ENCODE measurements at places on chromosomes 12 and 14.

- DNase-seq, result no peak
Measured at GRCh38 chr14:21712036-21712435, 38.4 kb upstream of the OR4E1 start.

- no peak for DNase-seq
Measured at GRCh38 chr12:48572326-48572725, 2.5 kb upstream of the LALBA start.

- no peak for DNase-seq
Measured at GRCh38 chr12:67826946-67827720, 162.1 kb upstream of the IFNG-AS1 start.

- DNase-seq, result no peak
Measured at GRCh38 chr12:74021937-74022336, 515.7 kb upstream of the ATXN7L3B start.

DNA sequence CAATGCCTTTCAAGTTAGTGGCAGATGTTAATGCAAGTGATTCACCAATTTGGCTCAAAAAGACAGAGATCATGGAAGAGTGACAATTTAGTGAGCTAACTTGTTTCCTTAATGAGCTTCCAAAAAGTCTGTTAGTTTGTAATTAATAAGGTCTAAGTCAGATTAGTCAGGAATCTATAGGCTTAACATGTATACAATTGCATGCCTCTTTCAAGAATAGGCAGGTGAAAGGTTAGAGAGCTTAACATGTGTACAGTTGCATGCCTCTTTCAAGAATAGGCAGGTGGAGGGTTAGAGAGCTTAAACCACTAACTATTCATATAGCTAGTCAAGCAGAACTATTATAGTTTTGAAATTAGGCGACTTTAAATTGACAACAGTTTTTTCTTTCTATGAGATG is 663.8 kb downstream of the C12orf50 start:
- no peak for DNase-seq

- no peak for DNase-seq
Measured at GRCh38 chr14:34111505-34111904, 160.6 kb upstream of the EGLN3 start.

GRCh38 chr12:95805864-95806671 is 15.5 kb upstream of the NTN4 start:
- DNase-seq, result no peak

DNA sequence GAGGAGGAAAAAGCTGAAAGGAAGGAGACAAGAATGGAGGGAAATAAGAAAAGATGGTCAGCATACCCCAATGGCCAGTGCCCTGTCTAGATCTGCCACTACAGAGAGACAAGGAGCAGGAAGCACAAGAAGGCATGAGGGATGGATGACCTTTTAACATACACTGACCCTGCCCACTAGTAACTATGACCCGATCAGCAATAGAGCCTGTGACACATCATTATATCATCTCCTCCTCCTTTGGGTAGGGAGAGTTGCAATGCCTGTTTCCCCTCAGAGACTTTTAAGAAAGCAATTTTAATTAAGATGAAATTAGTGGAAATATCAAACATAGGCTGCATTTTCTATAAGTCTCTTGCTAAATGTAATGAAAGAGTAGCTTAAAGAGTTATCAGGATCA is 4.7 kb upstream of the SLC2A13 start:
- DNase-seq, result no peak

DNA sequence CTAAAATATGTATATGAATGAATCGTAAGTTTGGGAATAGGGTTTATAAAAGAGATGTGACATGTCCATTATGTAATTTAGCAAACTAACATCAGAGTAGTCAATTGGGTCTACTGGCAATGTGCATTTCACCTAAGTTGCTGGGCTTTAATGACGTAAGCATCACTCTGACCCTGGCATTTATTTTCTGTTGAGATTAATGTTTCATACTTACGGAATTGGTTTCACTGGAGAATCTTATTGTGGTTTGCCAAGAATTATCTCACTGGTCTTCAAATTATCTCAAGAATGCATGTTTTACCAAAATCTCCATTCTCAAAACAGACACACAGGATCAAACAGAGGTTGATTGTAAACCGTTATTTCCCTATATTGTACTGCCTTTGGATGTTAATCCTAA is 437.1 kb downstream of the NPAS3 start:
- no peak for DNase-seq

GRCh38 chr12:19778172-19778571 is 338.9 kb downstream of the AEBP2 start:
- DNase-seq, result no peak

- DNase-seq, result no peak
Measured at GRCh38 chr12:16112130-16112529, 165.4 kb downstream of the SLC15A5 start.

- no peak for DNase-seq
Measured at GRCh38 chr14:74591899-74592298, 20.1 kb downstream of the LTBP2 start.

- DNase-seq, result peak; percentile 18
Measured at GRCh38 chr14:64510825-64511671, 6.5 kb downstream of the ZBTB1 start.
